ENCODE measurements at places on chromosomes 1 and 21.

GRCh38 chr1:115457289-115457688 is 119.2 kb upstream of the NGF start:
- no peak overlapping the region for H3K4me3 ChIP-seq
- no peaks in the 10 kb centered on the region for H3K27me3 ChIP-seq
- DNase-seq, result no peak
- H3K4me1 ChIP-seq, result no peaks in the 10 kb centered on the region
- no peak overlapping the region for H3K27ac ChIP-seq

DNA sequence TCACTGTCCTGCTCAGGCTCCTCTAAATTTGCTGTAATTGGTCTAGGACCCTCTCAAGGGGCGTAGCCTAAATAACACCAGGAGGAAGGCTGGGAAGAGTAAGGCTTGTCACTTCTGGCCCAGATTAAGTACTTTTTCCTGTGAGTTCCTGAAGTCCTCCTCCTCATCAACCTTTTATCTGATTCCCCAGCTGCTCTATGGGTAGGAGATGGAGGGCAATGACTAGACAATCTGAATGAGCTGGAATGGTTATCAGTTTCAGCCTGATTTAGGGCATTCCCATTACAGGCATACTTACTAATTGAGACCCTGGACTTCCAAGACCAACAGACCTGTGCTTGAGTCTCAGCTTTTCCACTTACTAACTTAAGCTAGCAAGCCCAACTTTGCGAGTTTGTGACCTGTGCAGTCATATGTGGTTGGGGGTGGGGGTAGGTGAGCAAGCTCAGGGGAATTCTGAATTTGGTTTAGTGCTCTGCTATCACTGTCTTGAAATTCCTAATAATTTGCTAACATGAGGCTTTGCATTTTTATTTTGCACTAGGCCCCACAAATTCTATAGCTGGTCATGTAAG is 18.0 kb upstream of the FGGY start:
- H3K4me1 ChIP-seq, result peaks cover 1% of the 10 kb centered on the region
- H3K27me3 ChIP-seq, result peaks cover 20% of the 10 kb centered on the region
- no peaks in the 10 kb centered on the region for H3K36me3 ChIP-seq
- H3K27ac ChIP-seq, result no peak overlapping the region

GRCh38 chr1:240575981-240576662 is 35.8 kb downstream of the GREM2 start:
- H3K27me3 ChIP-seq, result no peaks in the 10 kb centered on the region
- H3K27ac ChIP-seq, result peak overlapping the region; percentile 82
- H3K36me3 ChIP-seq, result no peaks in the 10 kb centered on the region
- H3K4me3 ChIP-seq, result no peak overlapping the region
- peaks cover 10% of the 10 kb centered on the region for H3K4me1 ChIP-seq
- peak; percentile 36 for DNase-seq

GRCh38 chr1:5830771-5831599 is 161.2 kb downstream of the NPHP4 start:
- H3K4me1 ChIP-seq, result no peaks in the 10 kb centered on the region
- DNase-seq, result no peak
- H3K27me3 ChIP-seq, result peaks cover 1% of the 10 kb centered on the region

GRCh38 chr1:175597205-175597604 is 146.2 kb downstream of the TNR start:
- DNase-seq, result no peak
- H3K4me1 ChIP-seq, result peaks cover 3% of the 10 kb centered on the region
- no peak overlapping the region for H3K27ac ChIP-seq
- no peak overlapping the region for H3K4me3 ChIP-seq
- peaks cover 32% of the 10 kb centered on the region for H3K27me3 ChIP-seq

- no peak overlapping the region for H3K4me3 ChIP-seq
- no peak overlapping the region for H3K27ac ChIP-seq
- DNase-seq, result no peak
- peaks cover 3% of the 10 kb centered on the region for H3K4me1 ChIP-seq
- H3K36me3 ChIP-seq, result no peaks in the 10 kb centered on the region
- peaks cover 28% of the 10 kb centered on the region for H3K27me3 ChIP-seq
These were observed 10.7 kb downstream of the FOXO6 start for GRCh38 chr1:41371630-41372599.

- no peaks in the 10 kb centered on the region for H3K27me3 ChIP-seq
- H3K36me3 ChIP-seq, result no peaks in the 10 kb centered on the region
- H3K27ac ChIP-seq, result no peak overlapping the region
These were observed 97.5 kb upstream of the ARHGEF16 start for GRCh38 chr1:3356827-3357460.

DNA sequence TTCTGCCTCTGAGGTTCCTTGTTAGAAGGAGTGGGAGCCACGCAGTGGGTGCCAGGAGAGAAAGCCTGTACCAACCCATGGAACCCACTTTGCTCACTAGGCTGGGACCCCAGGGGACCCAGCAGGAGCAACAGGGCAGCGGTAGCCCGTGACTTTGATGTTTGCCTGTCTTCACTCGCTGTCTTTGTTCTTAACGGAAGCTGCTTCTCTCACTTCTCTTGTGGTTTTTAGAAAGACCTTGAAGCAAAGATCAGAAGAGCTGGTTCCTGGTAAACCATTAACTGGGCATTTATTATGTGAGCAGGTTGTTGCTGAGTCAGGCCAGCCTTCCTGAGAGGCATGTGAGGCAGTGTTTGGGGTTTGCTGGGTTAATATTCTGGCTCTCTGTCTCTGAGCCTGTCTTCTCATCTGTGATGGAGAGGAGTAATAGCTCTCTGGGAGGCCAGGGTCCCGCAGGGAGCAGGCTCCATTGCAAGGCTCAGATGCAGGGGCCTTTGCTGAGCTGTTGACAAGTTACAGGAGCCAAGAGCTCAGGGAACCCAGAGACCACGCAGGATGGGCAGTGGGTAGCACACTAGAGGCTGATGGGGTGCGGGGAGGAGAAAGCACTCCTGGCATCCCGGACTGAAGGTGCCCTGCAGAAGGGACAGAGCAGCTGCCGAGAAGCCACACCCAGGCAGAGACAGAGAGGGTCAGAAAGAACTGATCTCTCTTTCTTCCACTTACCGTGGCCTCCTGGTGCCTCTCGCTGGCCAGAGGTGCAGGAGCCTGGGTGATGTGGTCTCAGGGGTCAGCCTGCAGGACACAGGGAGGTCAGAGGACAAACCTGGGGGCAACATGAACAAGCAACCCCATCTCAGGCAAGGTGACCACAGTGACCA is 367.5 kb upstream of the C1orf174 start:
- H3K36me3 ChIP-seq, result no peaks in the 10 kb centered on the region
- peaks cover 6% of the 10 kb centered on the region for H3K4me1 ChIP-seq
- no peak overlapping the region for H3K27ac ChIP-seq
- H3K4me3 ChIP-seq, result no peak overlapping the region
- peaks cover 3% of the 10 kb centered on the region for H3K27me3 ChIP-seq

DNA sequence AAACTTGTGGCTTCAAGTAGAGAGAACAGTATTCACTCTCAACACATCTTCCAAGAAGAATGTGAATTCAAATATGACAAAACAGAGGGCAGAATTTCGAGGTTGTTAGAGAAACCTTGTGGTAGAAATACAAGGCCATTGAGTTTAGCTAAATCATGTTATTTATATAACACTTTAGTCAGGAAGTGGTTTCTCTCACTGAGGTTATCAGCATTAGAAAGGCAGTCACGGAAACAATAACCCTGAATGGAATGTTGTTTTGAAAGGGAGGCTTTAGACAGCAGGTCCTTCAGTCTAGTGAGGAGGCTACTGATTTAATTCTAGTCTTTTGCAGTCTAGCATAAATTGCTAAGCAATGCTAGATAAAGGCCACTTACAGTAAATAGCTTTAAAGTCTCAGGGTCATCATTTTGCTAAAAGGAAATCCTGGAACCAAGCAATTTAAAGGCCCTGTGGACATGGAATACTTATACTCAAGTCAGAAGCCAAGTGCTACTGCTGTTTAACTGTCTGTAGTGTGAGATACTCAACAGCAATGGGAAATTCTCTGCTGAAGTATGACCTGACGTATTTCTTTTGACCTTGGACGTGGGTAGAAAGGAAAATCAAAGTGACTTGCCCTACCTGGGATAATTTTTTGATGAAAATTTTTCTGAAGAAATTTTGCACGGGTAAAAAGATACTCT is 89.0 kb upstream of the CHODL start:
- no peaks in the 10 kb centered on the region for H3K36me3 ChIP-seq
- H3K4me1 ChIP-seq, result peaks cover 25% of the 10 kb centered on the region
- DNase-seq, result no peak
- no peak overlapping the region for H3K4me3 ChIP-seq
- no peaks in the 10 kb centered on the region for H3K27me3 ChIP-seq
- H3K27ac ChIP-seq, result peak overlapping the region; percentile 54

DNA sequence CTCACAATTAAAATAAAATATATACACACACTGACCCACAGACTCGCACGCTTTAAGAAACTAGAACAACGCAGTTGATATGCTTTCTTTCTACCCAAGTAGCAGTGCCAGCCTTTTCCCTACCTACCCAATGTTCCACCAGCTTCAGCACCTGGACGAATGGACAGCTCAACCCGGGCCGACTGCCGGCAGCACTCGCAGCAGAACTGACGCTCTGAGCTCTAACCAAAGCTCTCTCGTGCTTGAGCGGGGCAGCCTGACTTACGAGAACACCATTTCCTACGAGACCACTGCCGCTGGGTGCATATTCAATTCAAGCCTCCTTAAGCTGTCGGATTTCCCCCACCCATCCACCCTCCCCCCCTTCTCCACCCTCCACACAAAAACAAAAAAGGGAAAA is 127.4 kb upstream of the DPYD start:
- H3K4me1 ChIP-seq, result peaks cover 40% of the 10 kb centered on the region

DNA sequence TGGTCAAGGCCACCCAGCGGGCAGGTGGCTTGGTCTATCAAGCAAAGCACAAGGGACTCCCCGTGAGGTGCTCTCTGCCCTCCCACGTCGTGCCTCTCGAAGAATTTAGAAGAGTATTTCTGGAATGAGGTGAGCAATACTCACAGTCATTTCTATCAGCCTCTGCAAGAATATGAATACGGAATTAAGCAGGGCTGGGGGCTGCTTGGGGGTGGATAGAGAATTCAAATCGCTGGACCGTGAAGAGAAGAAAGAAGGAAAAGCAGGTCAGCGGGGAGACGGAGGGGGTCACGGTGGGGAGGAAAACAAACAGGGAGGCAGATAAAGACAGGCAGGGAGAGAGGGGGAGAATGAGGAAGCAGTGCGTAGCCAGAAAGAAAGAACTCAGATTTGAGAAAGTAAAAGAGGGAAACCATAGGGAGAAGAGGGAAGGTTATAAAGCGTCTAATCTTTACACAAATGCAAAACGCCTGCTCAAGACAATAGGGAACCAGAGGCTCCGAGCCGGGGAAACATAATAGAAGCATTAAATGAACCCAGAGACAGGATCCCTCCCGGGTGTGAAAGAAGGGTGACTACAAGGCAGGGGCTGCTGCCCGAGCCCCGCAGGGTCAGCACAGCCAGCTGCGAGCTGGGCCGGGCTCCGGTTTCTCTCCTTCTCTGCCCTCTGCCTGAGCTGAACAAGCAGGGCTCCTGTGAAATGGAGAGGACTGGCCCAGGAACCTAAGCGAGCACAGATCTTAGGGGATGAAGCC is 2.1 kb upstream of the EDN2 start:
- H3K36me3 ChIP-seq, result no peaks in the 10 kb centered on the region
- H3K27me3 ChIP-seq, result peaks cover 22% of the 10 kb centered on the region
- no peak overlapping the region for H3K27ac ChIP-seq
- H3K4me3 ChIP-seq, result no peak overlapping the region
- DNase-seq, result no peak

DNA sequence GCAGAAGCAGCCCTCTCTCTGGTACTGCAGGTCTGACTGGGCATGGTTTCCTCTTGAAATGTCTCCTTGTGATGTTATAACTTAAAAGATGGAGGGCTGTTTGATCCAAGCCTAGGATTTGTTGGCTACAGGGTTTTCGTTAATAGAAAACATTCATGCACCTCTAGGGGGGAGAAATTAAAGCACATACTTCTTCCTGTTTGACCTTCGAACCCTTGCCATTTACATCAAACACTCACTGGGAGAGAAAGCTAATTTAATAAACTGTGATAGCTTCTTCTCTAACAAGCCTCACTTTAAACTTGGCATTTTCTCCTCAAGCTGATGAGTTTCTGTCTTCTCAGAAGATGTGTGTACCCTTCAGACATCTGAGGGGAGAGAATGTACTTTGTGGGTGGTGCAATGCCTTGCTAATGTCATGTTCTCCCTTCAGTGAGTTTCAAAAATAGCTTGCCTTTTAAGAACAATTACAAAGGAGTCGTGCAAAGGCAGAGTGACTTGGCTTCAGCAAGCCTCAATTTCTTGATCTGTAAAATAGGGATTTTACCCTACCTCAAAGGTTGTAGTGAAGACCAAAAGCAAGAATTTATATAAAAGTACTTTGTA is 20.4 kb downstream of the CACHD1 start:
- H3K4me3 ChIP-seq, result no peak overlapping the region
- H3K4me1 ChIP-seq, result peaks cover 6% of the 10 kb centered on the region
- H3K36me3 ChIP-seq, result no peaks in the 10 kb centered on the region

DNA sequence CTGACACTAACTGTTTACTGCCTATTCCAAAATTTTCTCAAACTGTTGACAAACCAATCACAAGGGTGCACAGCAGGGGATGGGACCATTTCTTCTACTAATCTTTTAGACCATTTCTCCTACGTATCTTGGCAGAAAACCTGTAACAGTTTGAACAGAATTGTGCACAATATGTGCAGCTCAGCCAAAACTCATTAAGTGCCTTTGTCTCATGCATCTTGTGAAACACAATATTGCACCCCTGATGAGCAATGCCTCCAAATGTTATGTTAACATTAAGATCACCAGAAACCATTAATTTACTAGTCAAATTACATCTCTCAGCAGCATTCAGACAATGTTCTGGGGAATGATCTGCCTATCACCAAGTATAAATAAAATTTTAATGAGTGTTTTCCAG is 247.5 kb downstream of the NRIP1 start:
- H3K27ac ChIP-seq, result no peak overlapping the region
- no peaks in the 10 kb centered on the region for H3K36me3 ChIP-seq
- H3K4me1 ChIP-seq, result no peaks in the 10 kb centered on the region

- H3K4me3 ChIP-seq, result no peak overlapping the region
- no peak overlapping the region for H3K27ac ChIP-seq
- no peak for DNase-seq
These were observed 380.6 kb downstream of the SIPA1L2 start for GRCh38 chr1:232249339-232249738.

DNA sequence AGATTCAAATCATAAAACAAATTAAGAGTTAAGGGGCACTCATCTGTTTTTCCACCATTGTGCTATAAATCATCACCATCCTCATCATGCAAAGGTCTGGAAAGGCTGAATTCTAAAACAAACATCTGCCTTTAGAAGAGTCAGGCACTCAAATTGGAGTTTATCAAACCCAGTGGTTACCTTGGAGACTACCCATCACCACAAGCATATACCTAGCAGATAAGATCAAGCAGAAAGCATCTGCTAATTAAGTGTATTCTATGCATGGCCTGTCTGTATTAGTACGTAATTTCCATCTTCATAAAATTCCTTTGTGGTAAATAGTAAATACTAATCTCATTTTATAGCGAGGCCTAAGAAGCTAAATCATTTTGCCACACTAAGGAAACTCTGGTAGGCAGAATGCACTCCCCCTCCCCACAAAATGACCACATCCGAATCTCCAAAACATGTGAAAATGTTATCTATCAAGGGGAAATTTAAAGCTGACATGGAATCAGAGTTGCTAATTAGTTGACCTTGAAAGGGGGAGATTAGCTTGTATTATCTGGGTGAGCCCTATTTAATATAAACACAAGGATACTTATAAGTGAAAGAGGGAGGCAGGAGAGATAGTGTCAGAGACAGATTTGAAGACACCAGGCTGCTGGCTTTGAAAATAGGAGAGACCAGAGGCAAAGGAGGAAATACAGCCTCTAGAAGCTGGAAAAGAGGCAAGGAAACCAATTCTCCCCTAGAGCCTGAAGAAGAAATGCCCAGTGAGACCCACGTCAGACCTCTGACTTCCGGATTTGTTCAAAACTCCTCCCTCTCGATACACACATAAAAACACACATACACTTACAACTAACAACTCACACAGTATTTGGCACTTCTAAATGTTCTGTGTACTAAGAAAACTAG is 23.2 kb downstream of the ARID4B start:
- no peaks in the 10 kb centered on the region for H3K27me3 ChIP-seq
- peaks cover 40% of the 10 kb centered on the region for H3K4me1 ChIP-seq
- H3K27ac ChIP-seq, result peak overlapping the region; percentile 78
- peak; percentile 33 for DNase-seq
- H3K4me3 ChIP-seq, result peak overlapping the region; percentile 5

Data from activated CD4-positive, alpha-beta T cell treated with anti-CD3 and anti-CD28 coated beads, Interleukin-2, amount 10 ng/mL, durations not matched to agents 7 days and 5 days (primary cell).